ENCODE measurements at places on chromosomes 12 and 14. TPM values are rescaled to one million over a fixed set of nuclear protein-coding genes. Genes with fewer than 3 reads are reported as not detected.

GRCh38 chr12:107032266-107032665, 45.3 kb upstream of the MTERF2 start:
- no peak overlapping the region for H3K27ac ChIP-seq
- H3K27me3 ChIP-seq, result no peaks in the 10 kb centered on the region
- DNase-seq, result no peak
- peaks cover 3% of the 10 kb centered on the region for H3K4me1 ChIP-seq

- peaks cover 14% of the 10 kb centered on the region for H3K4me1 ChIP-seq
- H3K27ac ChIP-seq, result no peak overlapping the region
- no peaks in the 10 kb centered on the region for H3K27me3 ChIP-seq
- no peak overlapping the region for H3K4me3 ChIP-seq
Observed at GRCh38 chr14:102746634-102747438, 30.4 kb upstream of the TRAF3 start.

ATL1 gene
- 7.3 TPM for total RNA-seq

EPYC gene
- total RNA-seq, result not detected

DNA sequence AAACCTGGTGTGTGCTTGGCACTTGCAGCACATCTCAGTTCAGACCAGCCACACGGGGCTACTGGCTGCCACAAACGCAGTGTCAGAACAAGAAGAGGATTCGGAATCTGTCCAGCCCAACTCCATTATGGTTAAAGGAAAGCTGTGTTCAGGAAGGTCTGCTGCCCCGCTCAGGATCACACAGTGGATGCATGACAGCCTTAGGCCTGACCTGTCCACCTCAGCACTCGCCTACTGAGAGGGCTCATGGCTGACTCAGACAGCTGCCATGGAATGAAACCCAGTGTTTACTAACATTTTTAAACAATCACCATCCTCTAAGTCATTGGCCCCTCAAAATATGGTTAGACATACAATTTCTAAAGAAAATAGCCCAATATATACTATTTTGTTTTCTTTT, 5.6 kb upstream of the NIN start:
- peaks cover 20% of the 10 kb centered on the region for H3K4me1 ChIP-seq
- H3K36me3 ChIP-seq, result no peaks in the 10 kb centered on the region
- no peak overlapping the region for H3K4me3 ChIP-seq
- no peak overlapping the region for H3K27ac ChIP-seq
- no peak for DNase-seq

- no peak overlapping the region for H3K4me3 ChIP-seq
- H3K4me1 ChIP-seq, result peaks cover 8% of the 10 kb centered on the region
- no peak for DNase-seq
Observed at GRCh38 chr12:54936736-54937135, 47.8 kb downstream of the TESPA1 start.
